Stimulated activated CD4-positive, alpha-beta T cell treated with anti-CD3 and anti-CD28 coated beads, Interleukin-15, amount 100 ng/mL, for 24 hours (primary cell): ENCODE measurements at places on chromosomes 6 and 20.
A peak's percentile ranks its signal among the peaks of the same experiment; 100 is the strongest.

- DNase-seq: no peak
Measured at GRCh38 chr6:168194732-168195567, 115.9 kb upstream of the FRMD1 start.

DNA sequence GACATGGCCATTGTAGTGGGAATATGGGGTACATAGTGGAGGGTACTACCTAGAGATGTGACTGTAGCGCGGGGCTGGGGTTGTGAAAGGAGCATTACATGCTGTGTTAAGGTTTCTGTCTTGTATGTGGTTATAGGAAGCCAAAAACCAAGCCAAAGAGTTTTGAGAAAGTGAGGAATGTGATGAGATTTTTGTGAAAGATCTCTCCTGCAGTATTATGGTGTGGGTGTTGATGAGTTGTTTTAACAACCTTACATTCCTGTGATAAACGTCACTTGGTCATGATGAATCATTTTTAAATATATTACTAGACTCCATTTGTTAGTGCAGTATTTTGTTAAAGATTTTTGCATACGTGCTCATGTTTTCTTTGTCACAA, 48.9 kb downstream of the ZFAND3 start:
- peak; percentile 17 for DNase-seq

GRCh38 chr6:16985513-16986284, 116.2 kb upstream of the STMND1 start:
- DNase-seq: no peak

DNA sequence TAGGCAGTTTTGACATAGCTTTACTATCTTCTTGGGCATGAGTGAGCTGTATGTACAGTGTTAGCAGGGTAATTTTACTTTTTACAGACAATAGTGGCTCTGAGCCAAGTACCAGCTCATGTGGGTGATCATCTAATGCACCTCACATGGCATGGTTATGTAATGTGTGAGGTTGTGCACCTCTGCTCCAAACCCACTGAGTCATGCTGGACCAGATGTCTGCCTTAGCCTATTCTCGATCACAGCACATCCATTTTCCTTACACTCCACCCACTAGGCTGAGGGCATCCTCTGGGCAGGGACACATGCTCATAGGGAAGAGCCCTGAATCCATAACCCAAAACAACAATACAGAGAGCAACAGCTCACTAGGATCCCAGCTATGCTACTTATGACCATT, 71.6 kb upstream of the FBXL4 start:
- DNase-seq: no peak

DNA sequence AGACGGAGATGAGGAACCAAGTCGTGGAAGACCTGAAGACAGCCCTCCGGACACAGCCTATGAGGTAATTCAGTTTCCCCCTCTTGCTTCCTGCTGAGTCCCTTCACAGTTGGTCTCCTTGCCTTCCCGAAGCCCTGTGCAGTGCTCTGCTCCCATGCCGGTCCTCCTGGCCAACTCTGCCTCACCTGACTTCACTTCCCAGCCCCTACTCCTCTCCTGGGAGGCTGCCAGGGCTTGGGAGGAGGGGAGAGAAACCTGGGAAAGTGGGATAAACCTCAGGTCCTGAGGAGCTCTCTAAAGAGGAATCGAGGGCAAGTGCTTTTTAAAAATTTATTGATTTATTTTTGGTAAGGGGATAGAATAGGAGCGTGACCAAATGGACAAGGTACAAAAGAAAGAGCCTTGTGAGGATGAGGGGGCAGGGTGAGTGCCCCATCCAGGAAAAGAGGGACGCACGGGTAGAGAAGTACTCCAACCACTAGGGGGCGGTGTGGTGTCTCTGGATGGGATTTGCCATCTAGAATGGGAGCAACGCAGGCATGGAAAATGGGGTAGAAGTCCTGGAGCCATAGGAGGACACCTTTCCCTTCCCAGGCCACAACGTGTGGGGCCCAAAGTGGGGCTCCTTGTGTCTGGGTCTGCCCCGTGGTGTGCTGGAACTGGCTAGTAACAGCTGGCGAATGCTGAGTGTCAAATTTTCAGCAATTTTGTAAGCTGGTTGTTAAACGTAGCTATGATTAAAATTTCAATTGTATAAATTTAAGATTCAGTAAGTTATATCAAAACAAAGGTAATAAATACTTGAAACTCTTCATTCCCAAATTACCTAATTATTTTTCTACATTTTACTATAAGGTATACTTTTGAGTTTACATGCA, 69.0 kb downstream of the MOCS1 start:
- peak; percentile 78 for DNase-seq

DNA sequence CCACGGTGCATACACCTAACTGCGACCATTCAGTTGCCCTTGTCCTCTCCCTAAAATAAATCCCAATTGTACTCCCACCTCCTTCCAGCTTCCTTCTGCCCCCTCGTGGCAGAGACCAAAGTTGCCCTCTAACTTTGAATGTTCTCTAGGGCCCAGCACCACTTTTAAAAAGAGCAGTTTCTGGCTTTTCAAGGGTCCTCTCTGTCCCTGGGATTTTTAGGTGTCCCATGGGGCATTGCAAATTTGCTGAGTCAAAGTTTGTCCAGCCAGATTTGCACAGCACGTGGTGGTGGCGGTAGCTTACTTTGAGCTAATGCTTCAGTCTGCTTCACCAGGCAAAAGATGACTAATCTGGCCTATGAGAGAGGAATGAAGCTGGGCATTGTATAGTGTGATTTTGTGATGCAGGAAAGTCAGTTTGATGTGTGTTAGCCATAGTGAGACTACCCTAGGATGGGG, 100.2 kb downstream of the PERP start:
- peak; percentile 55 for DNase-seq

DNA sequence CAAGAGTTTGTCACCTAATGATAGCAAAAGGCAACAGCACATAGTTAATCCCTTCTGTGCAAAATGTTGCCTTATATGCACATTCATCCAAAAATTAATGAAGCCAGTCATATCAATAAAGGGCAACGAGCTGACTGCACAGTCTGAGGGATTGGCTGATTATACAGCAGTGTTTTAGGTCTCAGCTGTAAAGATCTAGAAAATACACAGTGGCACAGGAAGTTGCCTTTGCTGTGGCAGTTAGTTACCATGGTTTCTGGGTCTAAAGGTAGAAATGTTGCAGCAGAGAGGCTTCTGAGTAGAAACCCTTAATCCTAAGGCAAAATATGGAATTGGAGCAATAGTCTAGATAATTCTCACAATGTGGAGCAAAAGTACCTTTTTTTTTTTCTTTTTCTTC, 89.7 kb downstream of the SMPDL3A start:
- DNase-seq: no peak

GRCh38 chr6:19734519-19734918, 102.7 kb upstream of the ID4 start:
- no peak for DNase-seq
